ENCODE measurements at places on chromosomes 3 and 15.

DNA sequence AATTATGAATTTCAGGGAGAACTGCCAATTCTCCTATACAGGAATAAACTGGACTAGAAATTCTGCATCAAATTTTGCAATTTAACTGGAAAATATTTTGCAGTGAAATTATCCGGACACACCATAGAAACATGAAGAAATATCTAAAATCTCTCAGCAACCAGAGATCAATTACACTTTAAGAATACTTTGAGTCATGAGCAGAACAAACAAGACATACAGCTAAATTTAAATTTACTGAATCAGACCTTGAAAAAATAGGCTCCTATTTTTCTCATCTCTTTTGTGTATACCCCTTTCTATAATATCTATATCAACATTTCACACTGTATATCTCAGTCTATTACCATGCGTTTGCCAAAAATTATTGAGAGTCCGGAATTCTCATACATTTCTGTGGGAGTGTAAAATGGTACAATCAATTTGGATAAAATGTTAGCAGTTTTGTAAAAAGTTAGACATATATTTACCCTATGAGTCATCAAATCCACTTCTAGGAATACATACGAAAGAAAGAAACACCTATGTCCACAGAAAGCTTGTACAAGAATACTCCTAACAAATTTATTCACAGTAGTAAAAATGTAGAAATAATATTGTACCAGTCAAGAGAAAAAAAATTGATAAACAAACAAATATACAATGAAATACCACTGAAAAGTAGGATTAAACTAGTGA lies 593.1 kb upstream of the NECTIN3 start:
- no peak for DNase-seq

GRCh38 chr3:69292185-69292584 lies 93.7 kb downstream of the FRMD4B start:
- no peak for DNase-seq

DNA sequence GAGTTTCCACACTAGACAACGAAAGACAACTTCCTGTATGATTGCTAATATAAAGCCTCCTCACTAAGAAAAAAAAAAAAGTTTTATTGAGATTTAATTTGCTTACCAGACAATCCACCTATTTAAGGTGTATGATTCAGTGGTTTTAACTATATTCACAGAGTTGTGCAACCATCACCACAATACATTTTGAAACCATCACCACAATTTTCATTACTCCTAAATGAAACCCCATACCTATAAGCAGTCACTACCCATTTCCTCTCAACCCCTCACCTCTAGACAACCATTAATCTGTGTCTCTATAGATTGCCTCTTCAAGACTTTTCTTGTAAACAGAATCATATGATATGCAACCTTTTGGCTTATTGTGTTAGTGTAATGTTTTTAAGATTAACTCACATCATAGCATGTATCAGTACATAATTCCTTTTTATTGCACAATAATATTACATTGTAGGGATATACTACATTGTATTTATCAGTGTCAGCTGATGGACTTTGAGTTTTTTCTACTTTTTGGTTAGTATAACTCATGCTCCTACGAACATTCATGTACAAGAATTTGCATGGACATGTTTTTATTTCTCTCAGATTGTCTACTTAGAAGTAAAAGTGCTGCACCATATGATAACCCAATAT lies 339.7 kb downstream of the NLGN1 start:
- DNase-seq, result no peak

- no peak for DNase-seq
These were observed 106.6 kb downstream of the FBXL22 start for GRCh38 chr15:63703641-63704240.

GRCh38 chr3:167978071-167978470 lies 117.7 kb downstream of the GOLIM4 start:
- no peak for DNase-seq

DNA sequence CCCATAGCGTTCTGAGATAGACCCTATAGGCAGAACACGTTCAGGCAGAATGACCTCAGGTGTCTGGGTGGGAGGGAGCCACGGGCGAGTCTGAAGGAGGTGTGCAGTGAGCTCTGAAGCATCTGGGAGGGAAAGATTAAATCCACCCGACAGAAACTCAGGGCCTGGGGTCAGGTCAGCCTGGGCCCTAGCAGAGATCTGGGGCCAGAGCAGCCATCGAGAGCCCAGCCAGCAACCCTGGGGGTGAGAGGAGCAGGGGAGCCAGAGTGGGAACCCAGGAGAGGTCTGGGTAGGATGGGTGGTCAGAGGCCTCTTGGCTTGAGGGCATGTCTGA lies 22.1 kb downstream of the SNX33 start:
- DNase-seq, result no peak

DNA sequence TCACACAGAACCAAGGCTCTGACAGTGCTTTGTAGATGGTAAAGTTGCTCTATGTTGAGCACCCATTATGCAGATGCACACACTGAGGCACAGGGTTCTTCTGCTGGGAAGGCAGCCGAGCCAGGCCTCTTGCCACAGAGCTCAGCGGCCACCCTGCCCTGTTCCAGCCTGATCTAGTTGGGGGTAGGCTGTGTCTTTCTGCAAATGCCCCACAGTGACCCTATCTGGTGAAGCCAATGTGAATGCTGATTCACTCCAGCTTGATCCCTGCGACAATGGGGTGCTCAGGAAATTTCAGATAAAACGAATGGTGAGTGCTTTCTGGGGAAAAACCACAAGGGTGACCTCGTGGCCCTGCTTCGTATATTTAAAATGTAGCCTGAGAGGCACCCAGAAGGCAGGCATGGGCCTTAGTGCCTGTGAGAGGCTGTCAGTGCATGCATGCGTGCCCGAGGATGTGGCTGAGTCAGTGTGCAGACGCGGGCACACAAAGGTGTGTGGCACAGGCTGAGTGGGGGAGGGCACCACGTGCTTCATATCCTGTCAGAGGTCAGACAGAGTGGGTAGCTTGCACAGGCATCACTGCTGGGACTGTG lies 85.7 kb downstream of the ATP2B2 start:
- peak; percentile 42 for DNase-seq

DNA sequence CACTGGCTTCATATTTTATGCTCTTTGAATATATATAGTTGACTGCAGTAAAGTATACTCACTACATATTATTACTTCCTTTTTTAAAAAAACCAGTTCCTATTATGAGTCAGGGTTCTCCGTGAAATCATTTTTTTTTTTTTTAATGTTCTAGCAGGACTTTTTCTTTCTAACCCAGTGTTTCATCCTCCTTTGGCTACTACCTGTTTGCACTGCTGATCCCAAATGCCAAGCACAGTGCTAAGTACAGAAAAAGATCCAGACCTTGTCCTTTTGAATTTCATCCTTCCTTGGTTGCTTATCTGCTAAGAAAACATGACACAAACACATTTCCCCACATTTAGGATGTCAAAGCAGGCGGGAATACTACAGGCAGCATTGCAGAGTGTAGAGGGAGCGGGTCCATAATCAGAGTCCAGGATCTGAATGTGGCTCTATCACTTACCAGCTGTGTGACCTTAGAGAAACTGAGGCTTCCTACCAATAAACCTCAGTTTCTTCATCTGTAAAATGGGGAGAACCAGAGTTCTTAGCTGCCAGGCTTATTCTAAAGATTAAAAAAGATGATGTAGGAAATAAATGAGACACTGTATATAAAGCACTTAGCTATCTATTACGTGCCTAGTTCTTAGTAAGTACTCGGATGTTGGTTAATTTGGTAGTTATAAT lies 37.2 kb upstream of the ANPEP start:
- no peak for DNase-seq

DNA sequence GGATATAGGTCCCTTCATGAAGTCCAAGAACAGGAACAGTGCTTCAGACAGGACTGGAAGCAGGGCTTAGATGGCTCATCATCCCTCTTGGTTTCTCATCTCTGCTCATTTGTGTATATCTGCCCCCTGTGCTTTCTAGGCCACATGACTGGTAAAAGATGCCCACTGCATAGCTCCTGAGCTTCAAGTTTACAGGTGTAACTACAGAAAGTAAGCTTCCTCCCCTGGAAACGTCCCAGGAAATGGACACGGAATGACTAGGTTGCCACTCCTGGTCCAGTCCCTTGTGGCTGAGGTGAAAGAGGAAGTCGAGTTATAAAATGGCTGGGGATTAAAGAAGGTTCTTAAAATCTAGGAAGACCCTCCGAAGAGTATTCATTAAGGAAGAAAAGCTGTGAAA lies 32.5 kb downstream of the MYO5A start:
- no peak for DNase-seq

DNA sequence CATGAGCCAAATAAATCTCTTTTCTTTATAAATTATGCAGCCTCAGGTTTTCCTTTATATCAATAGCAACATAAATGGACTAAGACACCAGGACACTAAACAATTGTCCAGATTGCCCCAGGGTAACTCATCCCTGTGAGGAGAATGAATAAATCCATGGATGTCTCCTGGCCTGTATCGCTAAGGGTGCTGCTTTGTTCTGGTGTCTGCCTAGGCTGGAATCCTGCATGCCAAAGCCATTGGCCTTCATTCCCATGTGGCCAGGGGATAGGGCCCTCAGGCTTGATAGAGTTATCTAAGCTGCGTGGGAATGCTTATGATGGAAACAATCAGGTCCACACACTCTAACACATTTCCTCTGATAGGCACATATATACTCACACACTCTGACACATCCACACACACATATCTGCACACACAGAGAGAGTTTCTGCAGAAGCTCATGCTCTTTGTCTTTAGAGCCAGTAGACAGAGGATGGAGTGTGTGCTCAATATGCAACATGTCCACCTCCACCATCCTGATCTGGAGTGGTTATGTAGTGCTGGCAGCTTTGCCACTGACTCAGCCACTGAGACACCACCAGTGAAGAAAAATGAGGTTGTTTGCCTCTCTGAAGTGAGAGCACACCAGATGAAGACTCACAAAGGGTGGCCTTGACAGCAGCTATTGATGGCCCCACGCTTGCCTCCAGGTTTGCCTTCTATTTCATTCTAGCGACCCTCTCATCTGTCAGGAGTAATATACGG lies 24.0 kb upstream of the DGKG start:
- DNase-seq, result no peak

DNA sequence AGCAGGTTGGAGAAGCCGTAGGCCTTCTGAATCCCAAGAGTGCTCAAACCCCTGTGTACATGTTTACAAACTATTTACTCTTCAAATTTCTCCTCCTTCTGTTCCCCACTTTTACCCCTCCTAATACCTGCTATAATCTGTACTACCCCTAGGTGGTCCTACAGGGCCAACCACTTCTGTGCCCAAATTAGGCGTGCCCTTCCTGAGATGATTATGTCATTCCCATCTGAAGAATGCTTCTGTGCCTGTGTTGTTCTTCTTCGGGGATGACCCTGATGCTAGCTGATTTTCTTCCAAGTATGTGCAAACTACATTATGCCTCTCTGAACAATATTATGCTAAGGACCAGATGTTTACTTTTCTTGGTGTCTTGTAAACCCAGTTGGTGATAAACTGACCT lies 20.5 kb downstream of the RBP2 start:
- no peak for DNase-seq

- DNase-seq, result no peak
These were observed 11.1 kb downstream of the ALPK3 start for GRCh38 chr15:84828086-84828908.

DNA sequence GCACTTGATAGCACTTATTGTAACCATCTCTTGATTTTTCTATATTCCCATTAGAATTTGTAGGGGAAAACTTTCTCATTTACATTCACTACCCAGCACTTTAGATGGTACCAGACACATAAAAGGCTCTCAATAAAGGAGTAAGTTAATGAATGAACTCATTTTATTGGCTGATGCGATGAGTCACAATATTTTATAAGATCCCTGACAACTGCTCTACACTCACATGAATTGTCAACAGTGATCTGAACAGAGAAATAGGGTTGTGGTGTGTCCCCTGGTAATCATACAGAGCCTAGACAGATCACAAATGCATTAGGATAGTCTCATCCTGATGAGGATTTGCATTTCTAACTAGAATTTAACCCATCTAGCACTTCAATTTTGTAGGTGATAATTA lies 567.6 kb upstream of the ARPP21 start:
- DNase-seq, result no peak

- no peak for DNase-seq
These were observed 796.6 kb upstream of the GBE1 start for GRCh38 chr3:82558081-82558480.

DNA sequence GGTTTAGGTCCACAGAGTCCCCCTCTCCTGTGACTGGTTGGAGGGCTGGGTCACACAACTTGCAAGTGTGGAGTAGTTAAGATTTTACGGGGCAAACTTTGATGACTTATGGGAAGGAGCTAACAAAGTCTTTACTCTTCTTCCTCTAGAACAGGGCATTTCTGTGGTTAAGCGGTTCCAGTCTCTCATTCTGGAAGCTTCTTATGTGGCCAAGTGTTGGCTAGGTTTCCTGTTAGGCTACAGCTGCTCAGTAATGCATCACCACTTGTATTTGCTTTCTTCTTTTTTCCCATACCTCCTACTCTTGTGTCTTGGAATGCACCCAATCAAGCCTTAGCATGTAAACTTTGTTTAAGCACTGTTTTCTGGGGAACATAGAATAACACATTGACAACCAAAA lies 100.6 kb upstream of the PLAAT1 start:
- no peak for DNase-seq

- DNase-seq, result no peak
These were observed 10.5 kb downstream of the SEMA4B start for GRCh38 chr15:90211440-90212143.

DNA sequence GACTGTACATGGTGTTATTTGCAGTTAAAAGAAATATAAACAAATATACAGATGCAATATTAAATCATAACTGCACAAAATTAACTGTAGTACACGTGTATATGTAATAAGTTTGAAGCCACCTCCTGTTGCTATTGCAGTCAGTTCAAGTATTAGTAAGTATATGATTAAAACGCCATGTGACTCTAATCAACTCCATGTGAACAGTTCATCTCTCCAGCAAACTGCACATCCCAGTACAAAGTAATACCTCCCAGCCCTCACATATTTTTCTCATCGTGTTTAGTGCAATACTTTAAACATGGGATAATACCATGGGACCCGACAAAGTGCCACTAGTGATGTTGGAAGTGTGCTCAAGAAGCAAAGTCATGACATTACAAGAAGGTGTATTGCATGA lies 34.6 kb downstream of the PDCD10 start:
- DNase-seq, result no peak

GRCh38 chr3:120198305-120198878 lies 86.6 kb downstream of the GPR156 start:
- no peak for DNase-seq

DNA sequence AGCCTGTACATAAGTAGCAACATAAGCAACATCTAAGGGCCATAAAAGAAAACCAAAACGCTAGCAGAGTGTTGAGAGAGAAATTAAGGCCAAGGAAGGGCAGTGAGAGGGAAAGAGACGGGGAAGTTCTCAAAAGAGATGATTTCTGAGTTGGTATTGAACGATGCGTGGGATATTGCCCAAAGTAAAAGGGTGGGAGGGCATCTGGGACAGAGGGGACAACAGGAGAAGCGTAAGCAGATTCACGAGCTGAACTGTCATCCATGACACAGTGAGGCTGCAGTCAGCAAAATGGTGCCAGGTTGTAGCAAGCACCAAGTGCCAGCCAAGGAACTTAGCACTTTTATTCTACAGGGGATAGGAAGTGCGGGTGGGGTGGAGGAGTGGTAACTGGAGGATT lies 11.8 kb downstream of the NCEH1 start:
- no peak for DNase-seq
